ENCODE measurements at places on chromosomes 4 and X. TPM values are rescaled to one million over a fixed set of nuclear protein-coding genes. Genes with fewer than 3 reads are reported as not detected.

The PDCL2 gene
- total RNA-seq = not detected

The SLAIN2 gene
- total RNA-seq = 12.9 TPM

The ARHGEF38 gene
- not detected for total RNA-seq

The ARHGEF6 gene
- total RNA-seq = 4.8 TPM

The P2RY4 gene
- total RNA-seq = 0.09 TPM

Measured in endothelial cell of coronary artery (primary cell).